ENCODE measurements at places on chromosomes 11 and 22.
A peak's percentile ranks its signal among the peaks of the same experiment; 100 is the strongest.

DNA sequence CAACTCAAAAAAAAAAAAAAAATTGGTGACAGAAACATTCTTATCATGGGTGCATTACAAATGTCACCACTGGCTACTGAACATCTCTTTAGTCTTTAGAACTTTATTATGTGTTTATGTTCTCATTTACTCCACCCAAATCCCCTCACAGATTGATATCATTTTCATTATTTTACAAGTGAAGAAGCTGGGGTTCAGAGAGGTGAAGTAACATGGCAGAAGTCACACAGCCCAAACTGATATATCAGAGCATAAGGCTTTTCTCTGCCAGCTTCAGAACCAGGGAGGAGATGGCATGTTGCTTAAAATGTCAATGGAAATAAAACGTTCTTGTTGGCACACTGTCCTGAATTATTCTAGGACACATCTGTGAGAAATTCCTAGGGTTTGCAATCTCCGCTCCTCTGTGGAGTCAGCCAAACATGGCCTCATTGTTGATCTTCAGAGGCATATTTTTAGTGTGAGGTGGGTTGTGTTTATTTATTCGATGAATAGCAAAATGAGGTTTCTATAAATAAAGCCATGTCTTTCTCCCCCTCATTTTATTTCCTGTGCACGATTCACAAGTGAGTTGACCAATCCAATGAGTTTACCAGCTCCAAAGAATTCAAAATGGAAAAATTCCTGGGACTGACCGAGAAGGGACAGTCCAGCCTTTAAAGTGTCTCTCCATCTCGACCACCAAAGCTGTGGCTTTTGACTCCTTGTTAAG, 72.9 kb upstream of the ANO1 start:
- DNase-seq: no peak

DNA sequence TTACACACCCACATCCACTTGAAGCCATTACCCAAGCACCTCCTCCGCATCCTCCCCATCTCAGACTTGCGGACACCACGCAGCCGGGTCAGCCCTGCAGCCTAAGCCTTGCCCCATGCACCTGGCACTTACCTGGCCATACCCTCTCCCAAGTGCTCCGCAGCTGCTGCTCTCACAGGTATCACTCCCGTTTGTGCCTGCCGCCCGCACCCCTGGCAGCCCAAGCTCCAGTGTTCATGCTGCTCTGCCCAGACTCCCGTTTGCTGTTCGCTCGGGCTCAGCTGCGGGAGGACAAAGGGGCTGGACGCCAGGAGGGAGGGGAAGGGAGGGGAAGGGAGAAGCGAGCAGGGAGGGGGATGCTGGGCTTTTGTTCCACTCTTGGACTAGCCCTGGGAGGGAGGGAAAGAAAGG, at the start of gene KLHL35:
Gene KLHL35, minus strand, starts transcription at position 293 of the 411 bp plus-strand sequence. CDS start 2,574 bp downstream, outside the sequence.
- no peak for DNase-seq

GRCh38 chr11:47918370-47918690, 62.0 kb upstream of the PTPRJ start:
- no peak for DNase-seq

DNA sequence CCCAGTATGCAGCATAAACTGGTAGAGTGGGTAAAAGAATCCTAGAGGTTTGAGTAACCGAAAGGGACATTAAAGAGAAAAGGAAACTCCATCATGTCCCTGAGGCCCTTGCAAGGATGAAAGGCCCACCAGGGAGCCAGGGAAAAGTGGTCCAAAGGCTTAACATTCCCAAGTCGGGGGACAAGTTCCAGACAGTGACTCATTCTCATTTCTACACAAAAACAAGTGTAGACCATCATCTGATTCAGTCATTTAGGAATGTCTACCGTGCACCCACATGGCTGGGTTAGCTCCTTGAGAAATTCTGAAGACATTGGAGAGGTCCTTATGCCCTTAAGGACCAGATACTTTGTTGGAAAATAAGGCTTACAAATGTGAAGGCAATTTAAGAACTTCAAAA, 4.8 kb upstream of the NOX4 start:
- DNase-seq: no peak

DNA sequence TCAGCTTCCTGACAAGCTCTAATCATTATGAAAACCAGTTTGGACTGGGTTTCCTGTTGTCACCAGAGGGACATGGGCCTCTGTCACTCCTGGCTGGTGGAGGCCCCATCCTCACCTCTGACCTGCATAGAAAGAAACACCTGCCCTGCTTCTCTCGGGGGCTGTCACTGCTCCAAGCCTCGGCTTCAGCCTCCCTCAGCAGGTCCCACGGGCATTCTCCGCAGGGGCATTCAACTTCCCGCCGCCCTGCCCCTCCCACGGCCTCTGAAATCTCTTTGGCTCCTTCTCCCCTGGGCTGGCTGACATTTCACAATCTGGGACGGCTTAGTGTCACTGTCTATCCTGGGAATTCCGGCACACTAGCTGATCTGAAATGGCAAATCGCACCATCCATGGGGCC, 257.9 kb downstream of the CTTN start:
- DNase-seq: no peak

DNA sequence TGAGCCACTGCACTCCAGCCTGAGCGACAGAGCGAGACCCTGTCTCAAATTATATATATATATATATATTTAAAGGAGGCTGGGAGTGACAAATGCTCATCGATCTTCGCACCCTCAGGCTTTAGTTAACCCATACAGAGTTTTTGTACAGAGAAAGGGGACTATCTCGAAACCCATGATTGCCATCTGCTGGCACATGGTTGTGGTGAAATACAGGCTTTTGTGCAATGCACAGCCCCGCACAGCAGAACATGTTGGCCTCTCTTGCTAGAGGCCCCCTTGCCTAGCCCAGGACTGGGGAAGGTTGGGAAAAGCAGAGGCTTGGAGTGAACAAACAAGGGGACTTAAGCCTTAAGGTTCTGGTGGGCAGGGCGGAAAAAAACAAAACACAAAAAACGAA, 3.6 kb downstream of the MYBPC3 start:
- no peak for DNase-seq

- DNase-seq: no peak
Observed at GRCh38 chr11:60530454-60531100, 15.4 kb downstream of the MS4A13 start.

- no peak for DNase-seq
Observed at GRCh38 chr11:36431429-36432092, 78.5 kb downstream of the TRAF6 start.

GRCh38 chr22:27867085-27867952, 51.7 kb downstream of the PITPNB start:
- no peak for DNase-seq

DNA sequence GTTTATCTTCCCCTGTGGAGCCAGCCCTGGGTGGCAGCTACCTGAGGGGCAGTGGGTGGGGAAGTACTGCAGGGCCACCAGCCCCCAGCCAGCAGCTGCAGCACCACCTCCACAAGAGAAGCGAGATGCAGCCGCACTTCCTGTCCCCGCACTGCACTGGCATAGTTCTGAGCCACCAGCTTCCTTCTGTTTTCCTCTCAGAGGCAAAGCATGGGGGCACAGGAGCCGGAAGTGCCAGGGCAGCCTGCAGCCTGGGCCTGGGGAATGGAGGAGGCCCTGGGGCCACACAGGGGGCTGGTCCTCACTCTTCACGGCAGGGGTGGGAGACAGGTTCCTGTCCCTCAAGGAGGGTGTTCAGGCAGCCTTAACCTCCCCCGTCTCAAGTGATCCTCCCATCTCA, 11.9 kb upstream of the SH3BP1 start:
- DNase-seq: peak; percentile 43

GRCh38 chr11:59610289-59610688, 5.3 kb downstream of the OSBP start:
- DNase-seq: no peak

- no peak for DNase-seq
Observed at GRCh38 chr11:121892863-121893262, 223.2 kb downstream of the BLID start.

DNA sequence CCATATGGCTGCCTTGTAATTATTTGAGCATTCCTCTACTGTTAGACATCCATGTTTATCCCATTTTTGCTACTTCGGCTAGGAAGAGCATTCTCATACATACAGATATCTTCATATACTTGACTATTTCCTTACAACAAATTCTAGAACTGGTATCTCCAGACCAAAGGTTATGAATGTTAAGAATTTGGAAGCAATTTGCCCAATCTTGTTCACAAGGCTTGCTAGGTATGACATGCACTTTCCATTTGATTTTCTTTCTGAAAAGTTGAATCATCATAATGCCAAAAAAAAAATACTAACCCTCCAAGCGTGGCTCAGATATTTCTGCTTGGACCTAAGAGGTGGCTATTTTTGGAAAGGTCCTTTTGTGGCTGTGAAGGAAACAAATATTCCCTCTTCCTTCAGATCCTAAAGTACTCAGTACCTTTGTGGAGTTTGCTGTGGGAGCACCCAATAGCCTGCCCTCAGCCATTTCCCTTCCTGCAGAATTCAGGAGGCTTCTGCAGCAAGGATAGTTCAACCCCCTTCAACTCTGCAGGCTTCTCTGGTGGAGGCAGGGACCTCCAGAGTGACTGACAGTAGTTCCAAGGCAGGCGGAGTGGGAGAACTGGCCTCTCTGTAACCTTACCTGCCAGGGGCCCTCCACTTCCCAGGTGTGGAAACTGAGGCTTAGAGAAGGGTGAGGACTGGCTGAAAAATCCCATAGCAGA, 22.0 kb upstream of the CPT1A start:
- no peak for DNase-seq

GRCh38 chr11:9639099-9639498, 24.8 kb upstream of the SWAP70 start:
- no peak for DNase-seq

DNA sequence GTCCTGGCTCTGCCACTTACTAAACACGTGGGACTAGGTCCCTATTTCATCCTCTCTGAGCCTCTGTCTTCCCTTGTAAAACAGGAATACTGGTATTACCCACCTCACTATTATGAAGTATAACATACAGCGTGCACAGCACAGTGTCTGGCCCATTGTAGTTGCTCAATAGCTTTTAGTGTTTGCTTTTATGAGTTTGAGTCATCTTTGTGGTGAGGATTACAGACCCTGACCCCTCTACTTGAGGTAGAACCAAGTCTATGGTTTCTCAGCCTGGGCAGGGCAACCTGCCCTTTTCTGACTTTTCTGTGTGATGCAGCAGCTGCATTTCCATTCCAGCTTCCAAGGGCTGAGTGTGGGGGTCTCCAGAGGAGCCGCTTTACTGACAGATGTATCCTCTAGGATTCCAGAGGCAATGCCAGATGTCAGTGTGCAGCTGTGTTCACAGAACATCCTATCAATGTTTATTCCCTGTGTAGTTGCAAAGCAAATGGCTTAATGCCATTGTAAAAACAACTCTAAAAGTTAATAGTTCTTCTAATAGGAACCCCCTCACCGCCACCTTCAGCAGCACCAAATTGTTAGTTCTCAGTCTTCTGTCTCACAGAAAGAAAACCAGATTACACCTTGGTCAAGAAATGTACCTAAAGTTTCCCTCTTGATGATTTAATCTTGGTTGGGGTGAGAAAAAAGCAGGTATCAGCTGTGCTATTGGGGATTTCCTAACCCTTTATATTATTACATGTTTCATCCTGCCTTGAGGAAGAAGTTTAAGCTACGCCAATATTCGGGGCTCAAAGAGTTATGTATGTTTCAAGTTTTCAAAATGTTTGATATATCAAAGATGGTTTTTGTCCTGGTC, 16.8 kb downstream of the PRR5L start:
- no peak for DNase-seq

- no peak for DNase-seq
Observed at GRCh38 chr11:1774886-1775285, 11.2 kb upstream of the CTSD start.

DNA sequence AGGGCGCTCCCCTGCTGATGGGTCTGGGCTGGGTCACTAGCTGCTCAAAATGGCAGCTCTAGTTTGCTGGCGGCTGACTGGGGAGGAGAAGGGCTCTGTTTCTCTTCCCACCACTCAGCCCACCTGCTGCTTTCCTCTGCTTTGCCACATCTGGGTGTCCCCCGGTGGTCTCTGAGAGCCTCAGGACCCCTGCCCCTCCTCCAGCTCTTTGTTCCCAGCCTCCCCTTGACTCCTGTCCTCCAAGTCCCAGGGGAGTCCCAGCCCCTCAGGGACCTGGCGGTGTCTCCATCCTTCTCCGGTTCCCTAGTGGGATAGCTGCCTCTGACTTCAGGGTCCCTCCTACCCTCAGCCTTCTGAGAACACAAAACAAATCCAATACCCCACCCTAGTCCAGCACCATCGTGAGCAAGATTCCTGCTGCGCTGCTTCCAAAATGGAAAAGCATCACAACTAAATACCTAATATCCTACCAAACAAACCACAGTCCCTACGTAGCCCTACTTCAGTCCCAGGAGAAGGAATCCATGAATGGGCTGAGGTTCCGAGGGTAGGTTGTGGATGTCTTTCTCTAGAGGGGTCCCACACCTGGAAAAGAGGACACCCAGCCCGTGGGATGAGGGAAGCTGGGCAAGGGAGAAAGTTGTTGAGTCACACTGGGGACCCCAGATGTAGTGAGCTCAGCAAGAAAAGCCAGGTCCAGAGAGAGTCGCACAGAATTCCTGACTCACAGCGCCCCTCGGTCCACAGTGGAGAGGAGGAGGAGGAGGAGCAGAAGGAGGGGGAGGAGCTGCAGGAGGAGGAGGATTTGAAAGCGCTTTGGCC, 45.0 kb upstream of the NNMT start:
- DNase-seq: no peak

DNA sequence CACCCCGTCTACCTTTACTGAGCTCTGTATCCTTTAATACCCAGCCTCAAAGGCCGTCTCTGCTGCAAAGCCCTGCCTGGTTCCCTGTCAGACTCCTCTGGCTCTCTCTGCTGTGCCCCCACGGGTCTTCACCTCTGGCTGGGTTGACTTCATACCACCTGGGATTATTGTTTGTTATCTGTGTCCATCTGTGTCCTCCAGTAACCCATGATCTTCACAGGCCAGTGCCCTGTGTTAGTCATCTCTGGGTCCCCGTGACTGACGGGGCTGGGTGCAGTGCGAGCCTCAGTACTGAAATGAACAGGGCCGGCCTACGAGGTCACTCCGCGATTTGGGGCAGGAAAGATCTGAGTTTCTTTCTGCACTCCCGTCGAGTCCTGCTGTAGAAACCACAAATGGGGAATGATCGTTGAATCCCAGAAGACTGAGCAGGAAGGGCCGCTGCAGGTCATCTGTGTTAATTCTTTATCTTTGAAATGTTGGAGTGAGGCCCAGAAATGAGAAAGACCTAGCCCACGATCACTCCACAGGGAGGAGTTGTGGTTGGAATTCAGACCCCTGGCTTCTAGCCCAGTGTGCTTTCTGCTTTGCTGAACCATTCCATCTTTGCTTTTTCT, 12.3 kb upstream of the TUB start:
- no peak for DNase-seq

- no peak for DNase-seq
Observed at GRCh38 chr22:33659448-33659847, 260.8 kb downstream of the LARGE1 start.

- no peak for DNase-seq
Observed at GRCh38 chr11:24543771-24544170, 46.9 kb downstream of the LUZP2 start.

DNA sequence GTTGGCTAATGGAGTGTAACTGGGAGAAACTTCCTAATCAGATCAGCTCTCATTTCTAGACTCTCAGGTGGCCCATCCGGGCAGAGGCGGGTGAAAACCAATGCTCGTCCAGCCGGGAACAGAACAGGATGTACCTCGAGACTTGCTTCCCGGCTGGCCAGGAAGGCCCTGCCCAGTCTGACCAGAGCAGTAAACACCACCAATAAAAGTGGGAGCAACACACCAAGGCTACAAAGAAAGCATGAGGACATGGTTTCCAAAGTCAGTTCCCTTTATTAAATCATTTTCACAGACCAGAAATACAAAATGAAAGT, 940 bp upstream of the TNKS1BP1 start:
- DNase-seq: no peak

GRCh38 chr11:127035824-127036223, 35.3 kb upstream of the KIRREL3 start:
- DNase-seq: no peak

GRCh38 chr11:34656062-34656720, 35.3 kb downstream of the EHF start:
- no peak for DNase-seq

All from activated T-cell treated with anti-CD3 and anti-CD28 coated beads for 1 hour (primary cell).